T-helper 1 cell (primary cell): ENCODE measurements at places on chromosomes 3 and 15.

- DNase-seq: no peak
Observed at GRCh38 chr3:83230841-83231240, 1469.4 kb upstream of the GBE1 start.

DNA sequence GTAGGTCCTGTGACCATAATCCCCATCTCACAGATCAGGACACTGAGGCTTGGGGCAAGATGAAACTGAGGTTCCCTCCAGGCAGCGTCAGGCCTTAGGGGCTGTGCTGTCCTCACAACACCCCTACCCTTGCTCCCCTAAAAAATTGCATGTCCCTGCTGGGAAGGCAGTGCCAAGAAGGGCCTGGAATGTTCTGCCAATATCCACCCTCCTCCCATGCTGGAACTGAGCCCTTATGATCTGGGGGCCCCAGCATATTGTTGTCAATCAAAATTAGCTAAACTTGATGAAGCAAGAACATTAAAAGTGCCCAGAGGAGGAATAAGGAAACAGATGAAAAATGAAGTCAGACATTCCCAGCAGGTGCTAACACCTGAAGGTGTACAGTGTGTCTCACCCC is 13.4 kb upstream of the RTP3 start:
- DNase-seq: no peak

DNA sequence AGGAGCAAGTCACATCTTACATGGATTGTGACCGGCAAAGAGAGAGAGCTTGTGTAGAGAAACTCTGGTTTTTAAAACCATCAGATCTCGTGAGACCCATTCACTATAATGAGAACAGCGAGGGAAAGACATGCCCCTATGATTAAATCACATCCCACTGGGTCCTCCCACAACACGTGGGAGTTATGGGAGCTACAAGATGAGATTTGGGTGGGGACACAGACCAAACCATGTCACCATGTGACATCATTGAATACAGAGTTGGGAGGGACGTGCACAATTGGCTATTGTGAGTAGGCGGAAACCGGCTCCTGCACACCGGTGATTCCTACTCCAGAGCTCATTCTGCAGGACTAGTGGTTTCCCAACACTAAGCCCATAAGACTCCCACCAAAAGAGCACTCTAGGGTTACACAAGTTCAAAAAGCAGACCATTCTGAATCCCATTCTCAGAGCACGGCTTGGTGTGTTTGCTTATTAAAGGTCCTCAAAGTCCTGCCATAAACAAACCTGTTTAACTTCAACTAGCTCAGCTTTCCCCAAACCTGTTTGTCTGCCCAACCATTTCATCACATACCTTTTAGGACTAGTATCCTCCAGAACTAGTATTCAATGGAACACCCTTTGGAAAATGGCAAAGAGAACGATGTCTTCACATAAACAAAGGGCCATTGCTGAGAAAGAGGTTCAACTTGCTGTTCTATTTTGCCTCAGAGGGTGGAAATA is 167.6 kb downstream of the TLE3 start:
- DNase-seq: no peak

GRCh38 chr15:63473007-63473748 is 31.2 kb upstream of the USP3 start:
- no peak for DNase-seq
